DMS53 (cell line): ENCODE measurements at places on chromosomes 13 and 19.

GRCh38 chr13:105139380-105140285 is 1395.8 kb downstream of the EFNB2 start:
- DNase-seq = peak; percentile 69

DNA sequence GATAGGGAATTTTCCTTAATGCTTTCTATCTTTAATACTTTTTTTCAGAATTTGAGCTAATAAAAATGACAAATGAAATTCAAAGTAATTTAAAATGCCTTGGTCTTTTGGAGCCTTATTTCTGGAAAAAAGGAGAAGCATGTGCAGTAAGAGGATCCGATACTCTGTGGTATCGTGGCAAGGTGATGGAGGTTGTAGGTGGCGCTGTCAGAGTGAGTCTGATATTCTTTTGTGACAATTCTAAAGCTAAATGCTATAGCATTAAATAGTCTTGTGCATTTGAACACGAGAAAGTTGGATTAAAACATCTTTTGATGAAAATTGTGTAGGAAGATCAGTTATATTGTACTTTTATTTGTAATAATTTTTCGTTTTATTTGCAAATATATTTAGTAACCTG is 95.0 kb downstream of the RNF17 start:
- DNase-seq = no peak

GRCh38 chr19:11495481-11495880 is 10.2 kb downstream of the ZNF653 start:
- DNase-seq = no peak

DNA sequence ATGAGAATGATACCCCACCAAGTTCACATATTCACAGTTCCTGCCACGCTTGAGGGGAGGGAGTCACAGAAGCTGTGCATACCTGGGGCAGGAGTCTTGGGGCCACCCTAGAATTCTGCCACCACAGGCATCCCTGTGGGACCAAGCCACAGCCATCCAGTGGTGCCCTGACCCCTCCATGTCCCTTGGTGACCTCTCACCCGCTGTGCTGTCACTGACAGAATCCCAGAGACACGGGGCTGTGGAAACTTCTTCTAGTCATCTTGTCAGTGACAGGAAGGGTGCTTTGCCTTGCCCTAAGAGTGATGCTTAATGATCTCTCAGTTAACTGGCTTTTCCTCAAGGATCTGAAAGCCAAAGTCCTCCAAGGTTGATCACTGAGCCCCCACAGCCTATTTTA is 58.4 kb upstream of the UQCRFS1 start:
- no peak for DNase-seq

DNA sequence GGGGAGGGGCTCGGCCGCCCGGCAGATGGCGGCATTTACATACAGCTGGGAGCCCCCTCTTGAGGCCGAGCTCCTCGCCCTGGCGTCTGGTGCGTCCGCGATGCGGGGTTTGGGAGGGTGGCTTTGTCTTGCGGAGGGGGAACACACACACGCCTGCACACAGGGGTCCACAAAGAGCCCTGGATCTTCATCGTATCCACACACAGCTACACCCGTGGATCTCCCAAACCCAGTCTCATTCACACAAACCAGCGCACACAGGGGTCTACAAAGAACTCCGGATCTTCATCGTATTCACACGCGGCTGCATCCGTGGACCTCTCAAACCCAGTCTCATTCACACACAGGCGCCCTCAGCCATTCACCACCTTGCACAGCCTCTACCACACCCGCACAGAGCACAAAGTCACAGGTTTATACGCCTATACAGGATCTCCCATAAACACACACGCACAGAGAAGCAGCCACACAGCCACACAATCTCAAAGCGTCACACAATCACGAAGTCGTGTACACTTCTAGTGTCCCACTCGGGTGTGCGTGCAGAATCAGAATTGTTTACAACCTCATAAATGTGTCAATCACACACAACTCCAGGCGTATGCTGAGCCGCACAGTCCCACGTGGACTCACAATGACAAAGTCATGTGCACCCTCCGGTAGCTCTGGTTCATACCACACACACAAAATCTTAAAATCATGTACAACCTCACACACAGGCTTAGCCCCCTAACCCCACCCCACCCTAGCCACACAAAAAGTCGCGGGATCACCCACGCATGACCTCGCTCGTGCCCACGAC is 550 bp upstream of the DLL3 start:
- DNase-seq = peak; percentile 98

GRCh38 chr13:26320766-26321165 is 66.8 kb downstream of the CDK8 start:
- no peak for DNase-seq

- peak; percentile 28 for DNase-seq
Measured at GRCh38 chr13:99979453-99980200, 2.0 kb upstream of the ZIC2 start.

DNA sequence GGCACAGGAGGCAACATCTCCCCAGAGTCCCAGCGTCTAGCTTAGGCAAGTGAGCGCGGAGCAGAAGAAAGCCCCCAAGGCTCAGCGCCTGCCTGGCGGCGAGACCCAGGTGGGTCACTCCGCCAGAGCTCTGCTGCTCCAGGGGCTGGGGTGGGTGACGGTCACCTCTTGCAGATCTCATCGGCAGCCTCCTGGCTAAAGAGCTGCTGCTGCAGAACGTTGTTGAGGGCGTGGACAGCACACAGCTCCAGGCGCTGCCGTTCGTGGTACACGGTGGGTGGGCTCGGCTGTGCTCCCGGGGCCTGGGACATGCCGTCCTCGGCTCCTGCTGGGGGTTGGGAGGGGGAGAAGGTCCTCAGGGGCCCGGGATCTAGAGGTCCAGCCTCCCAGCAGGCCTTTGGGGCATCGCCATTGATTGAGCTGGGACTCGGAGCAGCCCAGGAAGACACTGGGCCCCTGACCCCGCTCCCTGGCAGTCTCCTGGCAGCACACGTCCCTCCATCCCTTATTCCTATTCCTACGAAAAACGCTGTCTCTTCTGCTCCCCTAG is 795 bp downstream of the JOSD2 start:
- no peak for DNase-seq

DNA sequence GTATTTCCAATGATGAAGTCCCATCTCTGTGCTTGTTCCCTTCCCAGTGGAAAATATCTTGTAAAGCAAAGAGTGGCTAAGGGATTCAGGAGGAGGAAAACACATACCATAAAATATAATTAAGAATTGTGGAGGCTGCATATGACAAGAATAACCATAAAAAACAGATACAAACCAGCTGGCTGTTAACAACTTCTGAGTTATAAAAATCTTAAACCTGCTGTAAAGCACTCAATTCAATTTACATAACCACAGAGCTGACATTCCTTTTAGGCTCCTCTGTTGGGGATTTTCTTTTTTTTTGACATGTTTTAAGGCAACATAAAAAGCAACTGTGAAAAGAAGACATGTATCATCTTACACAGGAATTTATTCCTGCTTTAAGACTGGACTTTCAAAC is 207.6 kb downstream of the DACH1 start:
- no peak for DNase-seq

- peak; percentile 58 for DNase-seq
Measured at GRCh38 chr19:48726556-48726955, 7.0 kb upstream of the MAMSTR start.

DNA sequence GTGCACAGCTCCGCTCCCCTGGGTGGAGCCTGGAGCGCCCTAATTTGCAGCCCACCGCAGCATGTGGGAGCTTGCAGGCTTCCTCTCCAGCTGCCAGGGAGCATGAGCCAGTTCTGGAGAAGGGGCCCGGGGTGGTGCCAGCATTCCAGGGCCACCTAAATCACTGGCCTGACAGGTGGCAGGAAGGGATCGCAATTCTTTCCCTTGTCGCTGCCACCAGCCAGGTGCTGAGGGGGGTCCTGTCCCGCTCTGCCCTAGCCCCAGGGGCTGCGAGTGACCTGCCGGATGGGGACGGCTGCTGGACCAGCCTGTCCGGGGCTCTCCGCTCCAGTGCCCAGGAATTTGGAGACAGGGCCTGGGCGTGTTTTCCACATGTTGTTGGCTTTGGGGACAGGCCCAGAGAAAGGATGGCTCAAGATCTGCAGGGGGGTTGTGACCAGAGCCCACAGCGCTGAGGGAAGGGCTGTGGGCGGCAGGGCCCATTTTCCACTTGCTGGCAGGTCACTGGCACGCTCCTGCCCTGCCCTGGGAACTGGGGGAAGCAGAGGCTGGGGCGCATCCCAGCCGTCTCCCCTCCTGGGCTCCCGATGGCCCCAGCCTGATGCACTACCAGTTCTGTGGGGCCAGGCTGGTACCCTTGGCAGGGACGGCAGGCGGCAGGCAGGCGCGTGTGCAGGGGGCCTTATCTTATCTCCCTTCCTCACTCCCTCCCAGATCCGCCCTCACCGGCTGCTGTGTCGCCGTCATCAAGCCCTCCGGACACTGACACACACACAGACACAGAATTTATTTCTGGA is 9.5 kb downstream of the NDUFA11 start:
- DNase-seq = no peak

- no peak for DNase-seq
Measured at GRCh38 chr19:38317104-38317612, 1.4 kb upstream of the YIF1B start.

- peak; percentile 94 for DNase-seq
Measured at GRCh38 chr19:40716031-40716481, 630 bp downstream of the COQ8B start.

GRCh38 chr13:87986639-87987250 is 315.6 kb downstream of the SLITRK5 start:
- no peak for DNase-seq

- DNase-seq = peak; percentile 66
Measured at GRCh38 chr13:35789335-35790165, 313.1 kb upstream of the MAB21L1 start.

DNA sequence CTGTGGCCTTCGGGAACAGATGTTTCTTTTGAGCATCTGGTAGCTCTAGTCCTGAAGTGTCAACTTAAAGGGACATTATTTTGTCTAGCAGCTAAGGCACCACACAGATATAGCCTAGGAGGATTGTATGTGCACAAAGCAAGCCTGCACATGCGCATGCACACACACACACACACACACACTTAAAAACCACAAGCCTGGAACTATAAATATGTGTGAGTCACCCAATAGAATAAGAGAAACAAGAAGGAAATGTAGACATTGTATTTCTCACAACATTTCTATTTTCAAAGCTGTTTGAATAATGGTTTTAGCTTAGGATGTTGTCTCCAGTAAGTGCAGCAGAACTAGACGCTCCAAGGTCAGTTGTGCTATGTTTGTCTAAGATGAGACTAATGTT is 516.5 kb downstream of the SUCLA2 start:
- peak; percentile 75 for DNase-seq

GRCh38 chr13:40390401-40390916 is 276.0 kb downstream of the FOXO1 start:
- DNase-seq = no peak

DNA sequence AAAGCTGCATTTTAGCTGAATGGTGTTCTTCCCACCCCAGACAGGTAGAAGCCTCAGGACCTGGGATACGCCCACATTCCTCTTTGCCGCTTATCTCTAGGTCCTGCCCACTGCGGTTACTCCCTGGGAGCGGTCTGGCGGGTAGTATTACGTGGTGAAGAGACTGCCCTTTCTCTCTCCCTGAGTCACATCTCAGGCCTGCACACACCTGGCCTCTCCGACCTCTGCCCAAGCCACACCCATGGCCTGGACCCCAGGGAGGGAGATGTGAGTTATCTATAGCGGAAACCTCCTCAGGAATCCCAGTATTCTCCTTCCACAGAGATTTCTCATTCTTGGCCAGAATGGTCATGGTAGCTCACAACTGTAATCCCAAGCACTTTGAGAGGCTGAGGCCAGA is 17.3 kb downstream of the RHPN2 start:
- no peak for DNase-seq
